ENCODE measurements at places on chromosomes 5 and 9. TPM values are rescaled to one million over a fixed set of nuclear protein-coding genes. Genes with fewer than 3 reads are reported as not detected.

GRCh38 chr9:105357937-105358336 is 89.9 kb upstream of the FSD1L start:
- DNase-seq = no peak

- DNase-seq = no peak
These were observed 68.8 kb upstream of the PPP2R2B start for GRCh38 chr5:146947181-146947941.

DNA sequence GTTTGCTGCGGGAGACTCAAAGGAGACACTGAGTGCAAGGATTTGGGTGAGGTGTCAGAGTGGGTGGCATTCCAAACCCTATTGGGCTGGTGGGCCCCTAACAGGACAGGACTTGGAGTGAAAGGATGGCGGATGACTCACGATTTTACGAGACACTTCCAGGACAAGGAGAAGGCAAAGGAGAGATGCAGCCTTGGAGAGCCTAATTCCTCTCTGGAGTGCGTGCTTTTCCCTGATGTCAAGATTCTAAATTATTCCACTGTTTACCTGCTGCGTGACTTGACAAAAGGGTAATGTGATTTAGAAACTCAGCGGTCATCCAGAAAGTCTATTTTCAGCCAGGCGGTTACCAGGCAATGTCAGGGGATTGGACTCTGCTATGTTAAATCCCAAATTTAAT is 41.6 kb upstream of the CD180 start:
- no peak for DNase-seq

DNA sequence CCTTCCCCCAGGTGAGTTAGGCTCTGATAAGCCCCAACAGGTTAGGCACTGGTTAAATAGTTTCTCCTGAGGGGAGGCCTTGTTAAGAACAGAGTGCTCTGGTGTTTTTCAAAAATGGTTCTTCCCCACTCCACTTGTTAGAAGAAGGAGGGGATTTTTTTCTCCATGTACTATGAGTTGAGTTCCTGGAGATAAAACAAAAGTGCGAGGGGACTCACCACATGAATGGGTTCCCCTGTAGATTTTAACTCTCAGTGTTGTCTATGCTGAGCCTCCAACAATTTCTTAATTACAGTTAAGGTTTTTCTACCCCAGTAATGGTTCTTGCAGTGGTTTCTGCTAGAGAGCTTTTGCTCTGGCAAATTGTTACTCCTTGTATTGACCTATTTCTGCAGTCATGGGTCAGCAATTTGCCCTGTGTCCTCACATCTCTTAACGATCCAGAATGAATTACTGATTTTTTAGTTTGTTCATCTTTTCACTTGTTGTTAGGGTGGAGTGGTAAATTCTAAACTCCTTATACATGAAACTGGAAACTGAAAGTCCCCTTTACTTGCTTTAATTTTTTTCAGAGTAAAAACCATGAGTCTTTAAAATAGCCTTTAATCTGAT is 44.4 kb downstream of the SCAMP1 start:
- DNase-seq = no peak

SLC34A1 gene
- not detected for total RNA-seq

DNA sequence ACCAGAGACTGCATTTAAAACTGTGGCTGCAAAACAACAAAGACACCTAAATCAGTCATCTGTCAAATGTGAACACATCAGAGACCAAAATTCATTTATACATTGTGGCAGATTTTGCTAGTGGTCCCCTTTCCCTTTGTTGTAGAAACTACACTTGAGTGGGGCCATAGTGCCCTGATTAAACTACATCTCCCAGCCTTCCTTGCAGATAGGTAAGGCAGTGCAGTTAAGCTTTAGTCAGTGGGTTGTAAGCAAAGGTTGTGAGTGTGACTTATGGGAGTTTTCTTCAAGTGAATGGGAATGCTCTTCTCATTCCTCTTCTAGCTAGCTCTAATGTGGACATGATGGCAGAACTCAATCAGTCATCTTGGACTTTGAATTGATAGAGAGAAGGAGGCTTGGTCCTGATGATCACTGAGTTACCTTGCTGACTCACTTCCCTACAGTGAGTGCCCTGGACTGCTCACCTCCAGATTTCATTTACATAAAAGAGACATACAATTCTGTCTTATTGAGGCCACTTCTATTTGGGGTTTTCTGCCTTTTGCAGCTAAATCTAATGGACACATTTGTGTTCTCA is 35.2 kb upstream of the SPARC start:
- no peak for DNase-seq

DNA sequence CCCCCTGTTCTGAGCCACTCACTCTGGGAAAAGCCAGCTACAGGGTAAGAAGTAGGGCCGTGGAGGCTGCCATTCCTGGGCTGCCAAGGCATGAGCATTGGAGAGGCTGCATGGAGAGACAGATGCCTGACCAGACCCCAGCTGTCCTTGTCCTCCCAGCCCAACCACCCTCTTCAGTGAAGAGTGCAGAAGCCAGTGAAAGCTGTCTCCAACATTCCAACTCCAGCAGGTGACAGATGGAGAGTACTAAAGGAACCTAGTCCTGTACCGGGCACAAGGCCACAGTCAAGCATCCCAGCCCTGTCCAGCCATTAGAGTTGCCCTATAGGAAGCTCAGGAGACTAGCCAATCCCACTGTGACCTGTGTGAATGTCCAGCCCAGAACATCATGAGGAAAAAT is 165.1 kb downstream of the DIRAS2 start:
- no peak for DNase-seq

DNA sequence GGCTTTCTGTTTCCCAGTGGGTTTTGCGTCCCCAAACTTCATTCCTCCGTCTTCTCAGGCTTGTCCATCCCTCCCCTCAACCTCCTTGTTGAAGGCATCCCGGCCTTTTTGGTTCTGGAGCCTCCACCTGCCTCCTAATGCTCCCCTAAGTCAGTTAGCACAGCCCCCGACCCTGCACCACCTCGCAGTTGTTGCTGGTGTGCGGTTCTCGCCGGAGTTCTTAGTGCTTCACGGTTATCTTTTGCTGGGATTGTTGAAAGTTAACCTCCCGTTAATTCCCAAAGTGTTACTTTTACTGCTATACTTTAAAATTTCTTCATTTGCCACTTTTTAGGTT is 447 bp downstream of the UBLCP1 start:
- no peak for DNase-seq

NANS gene
- 73.1 TPM for total RNA-seq

DNA sequence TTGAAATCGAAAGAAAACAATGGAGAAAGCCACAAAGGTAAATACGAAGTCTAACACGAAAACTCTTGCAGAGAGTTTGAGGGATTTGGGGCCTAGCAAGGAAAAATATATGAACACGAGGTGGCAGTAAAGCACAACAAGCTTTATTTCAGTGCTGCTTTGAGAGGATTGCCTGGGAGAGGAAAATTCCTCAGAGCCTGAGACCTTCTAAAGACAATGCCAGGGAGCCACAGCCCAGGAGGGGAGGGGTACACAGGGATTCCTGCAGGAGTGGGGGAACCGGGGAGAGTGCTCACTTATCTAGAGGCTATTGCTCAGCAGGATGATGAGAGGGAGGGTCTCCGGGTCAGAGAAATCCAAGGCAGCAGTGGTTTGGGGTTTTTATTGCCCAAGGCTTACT is 134.9 kb upstream of the ADCY2 start:
- no peak for DNase-seq

- no peak for DNase-seq
These were observed 561.8 kb upstream of the DAB2 start for GRCh38 chr5:39986614-39987013.

- DNase-seq = no peak
These were observed 51.1 kb downstream of the TTC1 start for GRCh38 chr5:160060001-160060400.

RASEF gene
- 6.6 TPM for total RNA-seq

GRCh38 chr5:103546858-103547257 is 15.7 kb downstream of the NUDT12 start:
- no peak for DNase-seq

DNA sequence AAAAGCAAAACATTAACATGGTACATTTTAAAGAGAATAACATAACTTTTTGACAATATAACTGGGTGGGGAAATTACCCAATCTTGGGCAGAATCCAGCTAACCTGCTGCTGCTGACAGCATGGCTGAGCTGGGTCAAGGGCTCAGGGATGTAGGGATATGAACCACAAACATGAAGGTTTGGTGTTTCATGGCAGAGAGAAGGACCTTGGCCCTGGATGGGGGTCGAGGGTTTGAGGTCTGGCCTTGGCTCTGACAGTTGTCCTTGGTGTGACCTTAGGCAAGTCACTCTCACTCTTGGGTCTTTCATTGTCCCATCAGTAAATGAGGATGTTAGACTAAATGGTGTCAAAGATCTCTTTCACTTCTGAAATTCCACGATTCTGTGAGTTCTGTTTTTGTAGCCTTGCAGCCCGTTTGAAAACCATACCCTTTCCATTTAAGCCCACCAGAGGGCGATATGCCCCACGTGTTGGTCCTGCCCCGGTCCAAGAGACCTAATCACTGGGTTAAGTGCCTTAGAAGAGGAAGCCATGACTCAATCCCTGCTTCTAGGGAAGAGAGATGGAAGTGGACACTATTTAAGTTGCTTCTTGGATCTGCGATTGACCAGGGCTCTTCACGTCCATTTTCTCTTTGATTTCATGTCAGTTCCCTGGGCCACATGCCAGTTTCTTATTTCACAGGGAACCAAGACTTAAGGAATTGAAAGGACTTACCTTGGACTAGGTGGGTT is 56.8 kb upstream of the TEX48 start:
- DNase-seq = peak; percentile 13

DNA sequence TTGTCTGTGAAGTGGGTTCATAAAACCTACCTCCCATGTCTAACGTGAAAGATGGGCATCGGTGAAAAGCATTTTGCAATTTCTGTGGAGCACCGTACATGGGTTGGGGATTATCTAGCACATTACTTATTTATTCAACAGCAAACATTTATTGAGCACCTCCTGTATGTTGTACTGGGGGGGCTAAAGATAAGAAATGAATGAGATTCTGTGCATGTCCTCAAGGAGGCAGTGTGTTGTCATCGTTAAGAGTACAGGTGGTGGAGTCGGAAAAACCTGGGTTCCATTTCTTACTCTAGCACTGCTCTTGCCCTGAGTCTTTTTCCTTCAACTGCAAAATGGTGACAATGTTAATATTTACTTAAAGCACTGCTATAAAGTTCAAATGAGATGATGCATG is 30.4 kb upstream of the DENND1A start:
- DNase-seq = no peak

DNA sequence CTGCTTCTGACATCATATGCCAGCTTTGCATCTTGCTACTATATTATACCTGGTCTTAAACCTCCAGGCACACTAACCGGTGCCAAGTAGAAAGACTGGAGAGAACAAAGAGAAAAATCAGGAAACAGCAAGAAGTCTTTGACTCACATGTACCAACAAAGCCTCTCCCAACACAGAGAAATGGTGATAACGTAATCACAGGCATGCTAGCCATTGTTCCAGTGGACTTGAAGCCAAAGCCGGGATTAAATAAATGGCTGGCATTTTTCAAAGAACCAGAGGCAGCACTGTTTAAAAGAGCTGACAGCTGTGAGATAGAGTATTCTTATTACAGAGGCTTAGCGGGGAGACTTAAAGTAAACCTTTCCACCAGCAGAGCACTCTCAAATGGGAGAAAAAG is 148.4 kb upstream of the NFIL3 start:
- DNase-seq = no peak

- no peak for DNase-seq
These were observed 70.4 kb upstream of the FBXW11 start for GRCh38 chr5:172076761-172077244.

HACD4 gene
- 8.4 TPM for total RNA-seq

PCDHGA2 gene
- 13.8 TPM for total RNA-seq

DNA sequence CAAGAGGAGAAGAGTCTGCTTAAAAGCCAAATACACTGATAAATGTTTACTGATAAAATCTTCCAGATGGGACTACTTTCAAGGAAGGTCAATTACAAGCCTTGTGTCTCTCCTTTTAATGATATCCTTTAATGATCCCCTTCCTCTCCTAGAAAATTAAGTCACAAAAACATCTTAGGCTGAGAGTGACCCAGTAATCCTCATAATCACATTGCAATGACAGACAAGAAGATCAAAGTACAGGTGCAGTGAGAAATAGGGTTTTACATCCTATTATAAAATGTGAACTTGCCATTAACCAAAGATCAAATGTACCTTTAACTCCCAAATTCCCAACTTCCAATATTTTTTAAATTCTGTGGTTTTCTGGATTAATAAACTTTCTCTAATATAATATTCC is 514.8 kb downstream of the RAB3C start:
- no peak for DNase-seq

DNA sequence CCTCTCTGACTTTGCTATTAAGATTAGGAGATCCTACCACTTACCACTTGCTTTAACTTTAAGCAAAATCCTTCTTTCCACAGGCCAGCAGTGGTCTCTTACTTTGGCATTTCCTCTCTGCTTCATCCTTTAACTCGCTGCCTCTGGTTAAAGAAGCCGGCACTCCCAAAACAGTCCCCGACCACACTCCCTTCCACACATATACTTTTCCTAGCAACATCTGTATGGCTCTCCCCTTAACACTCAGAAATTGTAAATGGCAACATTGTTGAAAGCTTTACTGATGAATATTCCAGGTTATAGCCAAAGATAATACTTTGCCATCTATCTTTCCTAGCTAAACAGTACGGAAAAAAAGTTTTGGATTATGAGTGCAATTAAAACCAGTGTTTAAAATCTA is 133.2 kb downstream of the MCTP1 start:
- DNase-seq = no peak

DNA sequence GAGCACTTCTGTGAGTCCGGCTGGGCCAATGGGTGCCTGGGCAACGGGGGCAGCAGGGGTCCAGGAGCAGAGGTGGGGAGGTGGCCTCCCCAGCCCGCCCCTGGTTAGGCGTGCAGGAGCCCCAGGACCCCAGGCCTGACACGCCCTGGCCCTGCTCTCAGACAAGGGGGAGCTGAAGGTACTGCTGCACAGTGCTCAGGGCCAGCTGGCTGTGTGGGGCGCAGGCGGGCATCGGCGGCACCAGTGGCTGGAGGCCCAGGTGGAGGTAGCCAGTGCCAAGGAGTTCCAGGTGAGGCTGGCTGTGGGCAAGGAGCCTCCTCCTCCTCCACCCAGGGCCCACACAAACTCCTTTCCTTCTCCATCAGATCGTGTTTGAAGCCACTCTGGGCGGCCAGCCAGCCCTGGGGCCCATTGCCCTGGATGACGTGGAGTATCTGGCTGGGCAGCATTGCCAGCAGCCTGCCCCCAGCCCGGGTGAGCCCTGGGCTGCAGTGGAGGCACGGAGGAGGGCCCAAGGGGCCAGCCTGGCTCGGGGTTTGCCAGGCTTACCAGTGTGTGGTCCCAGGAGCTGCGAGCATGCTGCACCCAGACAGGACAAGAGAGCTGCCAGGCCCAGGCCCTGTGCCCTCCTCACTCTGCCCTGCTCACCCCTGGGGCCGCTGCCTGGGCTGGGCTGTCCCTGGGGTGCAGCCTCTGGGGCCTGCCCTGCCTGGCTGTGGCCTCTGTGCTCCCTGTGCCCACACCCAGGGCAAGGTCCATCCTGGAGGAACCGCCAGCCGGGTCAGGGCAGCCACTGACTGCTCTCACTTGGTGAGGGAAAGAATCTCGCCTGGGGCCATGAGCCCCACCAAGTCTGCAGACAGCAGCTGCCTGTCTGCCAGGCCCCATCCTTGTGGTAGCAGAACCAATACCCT is 7.0 kb downstream of the MAMDC4 start:
- DNase-seq = no peak

- no peak for DNase-seq
These were observed 39.2 kb downstream of the WDR36 start for GRCh38 chr5:111131356-111131755.

GRCh38 chr9:16304301-16304700 is 566.2 kb downstream of the BNC2 start:
- no peak for DNase-seq

EMB gene
- 20.8 TPM for total RNA-seq

- DNase-seq = no peak
These were observed 11.8 kb downstream of the RBM18 start for GRCh38 chr9:122252796-122253195.

HSDL2 gene
- 36.3 TPM for total RNA-seq

GRCh38 chr9:129471201-129472019 is 149.5 kb downstream of the C9orf50 start:
- no peak for DNase-seq
